ENCODE measurements at places on chromosomes 16 and 17. TPM values are rescaled to one million over a fixed set of nuclear protein-coding genes. Genes with fewer than 3 reads are reported as not detected.
A peak's percentile ranks its signal among the peaks of the same experiment; 100 is the strongest.

DNA sequence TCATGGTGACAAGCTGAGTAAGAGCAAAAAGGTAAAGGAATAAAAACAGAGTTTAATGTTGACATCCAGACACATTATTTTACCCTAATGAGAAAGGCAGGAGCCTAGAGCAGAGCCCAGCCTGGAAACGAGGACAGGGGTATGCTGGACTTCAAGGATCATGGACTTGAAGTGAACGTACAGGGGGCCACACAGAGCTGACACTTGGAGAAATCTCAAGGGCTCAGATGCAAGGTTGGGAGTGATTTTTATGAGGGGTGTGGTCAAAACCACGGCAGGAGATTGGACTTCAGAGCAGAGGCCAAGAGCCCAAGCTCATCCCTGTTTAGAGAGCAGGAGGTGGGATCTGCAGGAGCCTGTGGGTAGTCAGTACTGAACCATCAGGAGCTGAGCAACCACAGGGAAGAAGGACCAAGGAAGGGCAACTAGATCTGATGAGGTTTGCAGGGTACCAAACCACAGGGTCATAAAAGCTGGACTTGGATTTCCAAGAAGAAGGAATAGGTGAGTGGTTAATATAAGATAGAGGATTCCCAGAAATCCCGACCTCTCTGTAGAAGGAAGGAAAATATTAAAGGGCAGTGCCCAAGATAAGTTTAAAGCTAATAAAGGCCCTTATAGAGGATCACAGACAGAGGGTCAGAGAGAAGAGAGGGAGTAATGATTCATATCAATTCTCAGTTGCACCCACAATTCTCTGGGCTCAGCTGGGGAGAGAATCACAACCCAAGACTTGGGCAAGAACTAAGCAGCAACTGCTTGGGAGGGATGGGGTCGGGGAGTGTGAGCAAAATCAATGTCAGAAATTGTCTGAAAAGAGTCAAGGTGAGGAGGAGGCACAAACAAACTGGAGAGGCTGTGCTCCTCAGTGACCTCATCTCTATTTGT is 331.7 kb downstream of the SOX9 start:
- no peaks in the 10 kb centered on the region for H3K4me1 ChIP-seq
- H3K27me3 ChIP-seq = peaks cover 2% of the 10 kb centered on the region
- H3K4me3 ChIP-seq = no peak overlapping the region
- H3K36me3 ChIP-seq = no peaks in the 10 kb centered on the region

DNA sequence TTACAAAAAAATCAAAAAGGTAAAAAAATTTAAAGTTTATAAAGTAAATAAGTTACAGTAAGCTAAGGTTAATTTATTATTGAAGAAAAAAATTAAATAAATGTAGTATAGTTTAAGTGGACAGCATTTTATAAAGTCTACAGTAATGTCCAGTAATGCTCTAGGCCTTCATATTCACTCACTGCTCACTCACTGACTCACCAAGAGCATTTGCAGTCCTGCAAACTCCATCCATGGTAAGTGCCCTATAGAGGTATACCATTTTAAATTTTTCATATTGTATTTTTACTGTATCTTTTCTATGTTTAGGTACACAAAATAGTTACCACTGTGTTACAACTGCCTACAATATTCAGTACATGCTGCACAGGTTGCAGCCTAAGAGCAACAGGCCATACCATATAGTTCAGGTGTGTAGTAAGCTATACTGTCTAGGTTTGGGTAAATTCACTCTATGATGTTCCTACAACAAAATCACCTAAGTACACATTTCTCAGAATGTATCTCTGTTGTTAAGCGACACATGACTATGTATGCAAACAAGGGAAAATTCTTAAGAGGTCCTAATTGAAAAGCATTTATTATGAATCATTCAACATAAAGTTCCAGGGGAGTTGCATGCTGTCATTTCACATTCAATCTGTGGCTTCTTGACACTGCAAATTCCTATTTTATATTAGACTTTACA is 92.3 kb downstream of the SPAG9 start:
- H3K36me3 ChIP-seq = peaks cover 18% of the 10 kb centered on the region
- DNase-seq = no peak
- H3K27ac ChIP-seq = peak overlapping the region; percentile 25
- H3K4me1 ChIP-seq = peaks cover 25% of the 10 kb centered on the region
- no peaks in the 10 kb centered on the region for H3K27me3 ChIP-seq

DNA sequence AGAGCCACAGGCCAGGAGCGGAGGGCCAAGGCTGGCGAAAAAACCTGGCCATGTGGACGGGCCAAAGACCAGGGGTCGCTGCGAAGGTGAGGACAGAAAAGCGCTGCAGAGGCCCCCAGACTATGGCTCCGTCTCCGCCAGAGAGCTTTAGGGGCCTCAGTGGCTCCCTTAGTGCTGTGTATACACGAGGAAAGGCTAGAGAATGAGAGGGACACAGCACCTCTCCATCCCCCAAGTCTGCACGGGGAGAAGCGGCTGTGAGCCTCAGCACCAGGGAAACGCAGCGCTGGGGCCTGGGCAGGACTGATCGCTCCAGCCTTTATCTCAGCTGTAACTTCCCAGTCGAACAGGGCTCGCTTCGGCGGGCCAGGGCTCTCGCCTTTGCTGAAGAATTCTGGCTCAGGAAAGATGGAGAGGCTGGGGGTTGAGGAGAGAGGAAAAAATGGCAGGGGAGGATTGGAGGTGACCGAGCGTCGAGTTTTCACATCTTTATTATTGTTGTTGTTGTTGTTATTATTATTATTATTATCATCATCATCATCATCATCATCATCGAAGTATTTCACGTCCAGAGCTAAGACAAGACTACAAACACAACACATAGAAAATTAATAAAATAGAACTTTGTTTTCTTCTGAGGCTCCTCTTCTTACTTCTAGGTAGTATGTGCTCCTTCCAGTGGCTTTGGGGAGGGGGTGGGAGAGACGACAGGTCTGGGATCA is 1.9 kb upstream of the HOXB5 start:
- DNase-seq = no peak
- H3K27me3 ChIP-seq = peaks cover 79% of the 10 kb centered on the region
- H3K27ac ChIP-seq = no peak overlapping the region
- H3K4me1 ChIP-seq = peaks cover 29% of the 10 kb centered on the region

DNA sequence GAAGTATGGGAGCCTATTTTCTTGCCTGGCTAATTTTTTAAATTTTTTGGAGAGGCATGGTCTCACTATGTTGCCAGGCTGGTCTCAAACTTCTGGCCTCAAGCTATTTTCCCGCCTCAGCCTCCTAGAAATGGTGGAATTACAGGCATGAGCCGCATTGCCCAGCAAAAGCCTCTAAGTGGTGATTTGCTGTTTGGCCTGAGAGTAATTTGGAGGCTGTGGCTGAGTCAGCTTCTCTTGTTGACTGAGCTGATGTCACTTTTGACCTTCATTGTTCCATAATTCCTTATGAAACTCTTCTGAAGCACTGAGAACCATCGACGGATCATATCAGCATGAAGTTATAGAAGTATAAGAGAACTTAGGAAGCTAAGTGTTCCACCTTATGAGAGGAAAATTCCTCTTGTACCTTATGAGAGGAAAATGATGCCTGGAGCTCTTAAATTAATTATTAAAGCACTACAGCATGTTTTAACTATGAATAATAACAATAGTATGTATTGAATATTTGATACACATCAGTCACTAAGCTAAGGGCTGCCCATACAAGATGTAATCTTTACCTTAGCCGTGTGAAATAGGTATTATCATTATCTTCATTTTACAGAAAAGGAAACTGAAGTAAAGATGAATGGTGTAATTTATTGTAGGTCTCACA is 220.8 kb upstream of the MON1B start:
- H3K4me1 ChIP-seq = no peaks in the 10 kb centered on the region
- no peaks in the 10 kb centered on the region for H3K27me3 ChIP-seq
- no peak for DNase-seq
- no peak overlapping the region for H3K4me3 ChIP-seq

DNA sequence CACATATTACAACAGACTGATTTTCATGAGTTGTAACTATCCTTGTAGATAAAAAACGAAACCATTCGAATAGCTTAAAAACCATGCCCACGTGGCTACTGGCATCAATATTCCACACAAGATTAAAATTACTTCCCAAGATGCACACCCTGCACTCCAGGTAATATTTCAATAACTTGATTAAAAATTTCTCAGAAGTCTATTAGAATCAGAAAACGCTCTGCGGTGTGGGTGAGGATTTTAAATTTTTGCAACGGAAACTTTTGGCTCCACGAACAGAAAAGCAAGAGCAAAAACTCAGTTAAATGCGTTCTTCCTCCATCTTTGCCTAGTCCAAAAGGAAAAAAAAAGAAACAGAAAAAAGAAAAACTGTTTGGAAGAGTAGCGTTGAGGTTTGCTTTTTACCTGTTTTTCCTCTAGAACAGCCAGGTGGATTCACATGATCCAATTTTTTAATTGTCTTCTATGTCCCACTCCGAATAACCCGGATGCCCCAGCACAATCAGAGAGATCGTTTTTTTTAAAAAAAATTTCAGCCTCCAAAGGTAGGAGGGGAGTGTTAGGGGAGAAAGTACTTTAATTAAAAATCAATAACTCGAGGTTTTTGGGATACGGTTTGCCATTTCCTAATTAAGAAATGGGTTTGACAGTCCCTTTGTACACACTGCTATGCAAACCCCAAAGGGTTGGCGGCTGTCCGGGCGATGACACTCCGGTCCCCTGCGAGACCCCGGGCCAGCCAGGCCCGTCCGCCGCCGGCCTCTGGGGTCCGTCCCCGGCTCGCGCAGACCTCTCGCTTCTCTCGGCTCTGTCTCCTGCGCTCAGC is 708 bp upstream of the NFAT5 start:
- no peak for DNase-seq
- peaks cover 47% of the 10 kb centered on the region for H3K4me1 ChIP-seq
- H3K4me3 ChIP-seq = peak overlapping the region; percentile 91
- H3K27ac ChIP-seq = peak overlapping the region; percentile 99
- peaks cover 32% of the 10 kb centered on the region for H3K36me3 ChIP-seq

- H3K27me3 ChIP-seq = peaks cover 2% of the 10 kb centered on the region
- no peaks in the 10 kb centered on the region for H3K4me1 ChIP-seq
- no peak overlapping the region for H3K4me3 ChIP-seq
- no peak overlapping the region for H3K27ac ChIP-seq
Measured at GRCh38 chr16:55671974-55672280, 16.1 kb downstream of the SLC6A2 start.

DNA sequence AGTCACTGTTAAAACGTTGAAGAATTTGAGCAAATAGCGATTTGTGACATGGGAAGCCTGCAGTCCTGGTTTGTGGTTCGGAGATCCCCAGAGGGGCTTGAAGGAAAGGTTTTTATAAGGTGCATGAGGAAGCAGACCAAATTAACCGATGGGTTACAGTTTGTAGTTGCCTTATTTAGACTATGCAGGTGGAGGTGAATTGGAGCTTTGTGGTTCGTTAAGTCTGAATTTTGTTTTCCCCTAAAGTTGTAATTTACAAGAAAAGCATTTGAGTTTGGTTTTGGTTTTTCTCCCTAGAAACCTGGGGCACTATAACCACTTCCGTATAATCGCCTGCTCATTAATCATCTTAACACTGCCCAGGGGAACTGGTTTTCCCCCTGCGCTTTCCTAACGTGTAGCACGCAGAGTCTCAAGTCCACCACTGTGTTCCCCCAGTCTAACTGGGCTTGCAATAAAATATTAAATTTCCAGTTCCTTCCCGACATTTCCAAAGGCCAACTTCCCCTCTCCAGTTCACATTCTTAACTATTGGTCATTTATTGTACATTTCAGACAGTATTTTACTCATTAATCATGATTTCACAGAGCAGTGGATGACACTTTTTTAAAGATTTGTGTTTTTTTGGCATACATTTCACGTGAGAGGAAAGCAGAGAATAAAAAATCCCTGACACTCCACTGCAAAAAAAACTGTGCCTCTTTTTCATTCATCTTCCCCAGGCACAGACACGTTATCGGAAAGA is 932 bp downstream of the ZNF267 start:
- DNase-seq = peak; percentile 73
- H3K27ac ChIP-seq = peak overlapping the region; percentile 96
- H3K36me3 ChIP-seq = peaks cover 55% of the 10 kb centered on the region
- H3K4me1 ChIP-seq = peaks cover 73% of the 10 kb centered on the region
- no peaks in the 10 kb centered on the region for H3K27me3 ChIP-seq
- H3K4me3 ChIP-seq = peak overlapping the region; percentile 97

DNA sequence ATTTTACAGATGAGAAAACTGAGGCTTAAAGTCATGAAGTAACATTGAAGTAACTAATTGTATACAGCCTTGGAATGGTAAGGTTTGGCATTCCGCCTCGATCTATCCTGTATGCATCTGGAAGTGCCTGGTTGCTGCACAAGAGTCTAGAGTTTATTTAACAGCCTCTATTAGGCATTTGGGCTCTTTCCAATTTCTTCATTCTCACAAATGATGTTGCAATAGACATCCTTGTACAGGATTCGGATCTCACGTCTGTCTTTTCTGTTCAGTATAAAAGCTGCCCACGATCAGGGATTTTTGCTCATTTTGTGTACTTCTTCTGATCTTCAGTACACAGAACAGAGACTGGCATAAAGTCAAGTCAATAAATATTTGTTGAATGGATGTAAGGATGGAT is 100.5 kb downstream of the AIPL1 start:
- no peak overlapping the region for H3K27ac ChIP-seq
- H3K4me1 ChIP-seq = no peaks in the 10 kb centered on the region
- H3K36me3 ChIP-seq = no peaks in the 10 kb centered on the region
- peaks cover 5% of the 10 kb centered on the region for H3K27me3 ChIP-seq
- DNase-seq = no peak

DNA sequence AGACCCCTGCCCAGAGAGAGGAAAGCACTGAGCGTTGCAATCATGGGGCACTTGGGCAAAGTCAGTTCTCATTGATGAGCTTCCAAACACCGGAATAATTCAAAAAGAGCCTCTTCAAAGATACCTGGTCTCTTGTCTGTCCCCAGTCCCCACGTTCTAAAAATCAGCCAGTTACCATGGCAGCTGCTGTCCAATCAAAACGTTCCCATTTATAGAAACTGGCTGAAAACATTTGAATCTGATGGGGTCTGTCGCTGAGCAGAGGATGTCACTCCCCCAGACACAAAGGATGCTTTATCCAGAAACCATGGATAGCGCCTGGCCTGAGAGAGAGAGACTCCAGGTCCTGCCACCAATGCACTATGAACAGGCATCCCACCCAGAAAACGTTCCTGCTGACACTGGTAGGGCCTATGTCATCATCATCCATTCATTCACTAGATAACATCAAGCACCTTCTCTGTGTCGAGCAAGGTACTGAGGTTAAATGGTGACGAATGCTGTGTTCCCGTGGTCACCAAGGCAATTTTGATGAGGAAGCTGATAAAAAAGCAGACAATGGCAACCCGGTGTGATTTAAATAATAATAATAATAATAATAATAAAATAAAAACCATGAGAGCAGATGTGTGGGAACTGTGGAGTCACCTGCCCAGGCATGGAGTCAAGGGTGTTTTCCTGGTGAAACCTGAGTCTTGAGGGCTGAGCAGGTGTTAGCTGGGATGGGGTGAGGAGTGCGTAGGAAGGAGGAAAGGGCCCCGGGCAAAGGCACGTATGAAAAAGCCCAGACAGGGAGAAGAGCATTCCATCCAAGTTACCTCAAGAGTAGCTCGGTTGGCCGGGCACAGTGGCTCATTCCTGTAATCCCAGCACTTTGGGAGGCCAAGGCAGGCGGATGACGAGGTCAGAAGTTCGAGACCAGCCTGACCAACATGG is 19.0 kb upstream of the CALB2 start:
- no peak overlapping the region for H3K27ac ChIP-seq
- H3K27me3 ChIP-seq = peaks cover 24% of the 10 kb centered on the region
- no peaks in the 10 kb centered on the region for H3K36me3 ChIP-seq
- H3K4me1 ChIP-seq = no peaks in the 10 kb centered on the region
- DNase-seq = no peak

The GPT2 gene
- total RNA-seq = 39.3 TPM

The HS3ST3A1 gene
- not detected for total RNA-seq
